ENCODE measurements at places on chromosomes 16 and 17.

DNA sequence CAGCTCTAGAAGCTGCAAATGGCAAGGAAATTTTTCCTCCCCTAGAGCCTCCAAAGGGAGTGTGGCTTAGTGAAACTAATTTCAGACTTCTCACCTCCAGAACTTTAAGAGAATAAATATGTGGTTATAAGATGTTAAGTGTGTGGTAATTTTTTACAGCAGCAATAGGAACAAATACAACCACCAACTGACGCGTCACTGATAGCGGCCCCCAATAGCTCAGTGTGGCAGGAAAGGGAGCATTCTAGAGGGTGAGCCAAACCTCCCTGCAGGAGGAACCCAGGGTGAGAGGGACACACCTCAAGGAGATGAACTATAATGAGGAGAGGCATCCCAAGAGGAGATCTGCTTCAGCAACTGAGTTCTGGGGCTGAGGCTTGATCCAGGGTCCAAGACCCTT lies 4.0 kb downstream of the CCL4 start:
- DNase-seq: peak; percentile 31

GRCh38 chr16:89847051-89847939 lies 19.0 kb downstream of the SPIRE2 start:
- no peak for DNase-seq

GRCh38 chr17:81388612-81389367 lies 6.5 kb upstream of the BAHCC1 start:
- no peak for DNase-seq

DNA sequence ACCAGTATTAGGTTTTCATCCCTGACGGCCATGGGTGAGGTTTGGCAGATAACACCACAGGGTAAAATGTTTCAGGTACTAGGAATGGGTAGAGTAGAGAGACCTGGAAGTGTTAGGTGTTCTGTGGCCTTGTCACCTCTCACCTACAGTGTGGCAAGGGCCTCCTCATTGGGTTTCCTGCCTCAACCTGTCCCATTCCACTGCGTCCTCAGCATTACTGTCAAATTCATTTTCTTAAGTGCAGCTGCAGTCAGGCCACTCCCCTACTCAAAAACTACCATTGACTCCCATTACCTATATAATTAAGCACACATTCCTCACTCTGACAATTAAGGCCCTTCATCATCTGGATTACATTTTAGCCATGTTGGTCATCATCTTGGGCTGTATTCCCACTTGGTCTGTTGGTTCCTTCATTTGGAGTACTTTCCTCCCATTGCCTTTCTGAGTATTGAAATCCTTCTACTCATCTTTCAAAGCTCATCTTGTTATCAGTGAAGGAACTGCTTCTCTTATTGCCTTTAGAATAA lies 64.5 kb downstream of the NUP88 start:
- no peak for DNase-seq

DNA sequence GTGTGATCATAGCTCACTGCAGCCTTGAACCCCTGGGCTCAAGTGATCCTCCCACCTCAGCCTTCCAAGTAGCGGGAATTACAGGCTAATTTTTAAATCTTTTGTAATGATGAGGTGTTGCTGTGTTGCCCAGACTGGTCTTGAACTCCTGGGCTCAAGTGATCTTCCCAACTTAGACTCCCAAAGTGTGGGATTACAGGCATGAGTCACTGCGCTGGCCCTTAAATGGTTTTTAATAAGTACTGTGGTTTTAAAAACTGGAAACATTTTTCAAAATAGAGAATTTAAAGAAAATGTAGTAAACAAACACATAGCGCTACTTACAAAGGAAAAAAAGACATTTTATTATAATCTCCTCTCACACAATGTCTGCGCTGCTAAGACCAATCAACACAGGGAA lies 32.2 kb downstream of the MARCHF10 start:
- DNase-seq: no peak

GRCh38 chr16:67001726-67002125 lies 13.3 kb downstream of the CES4A start:
- no peak for DNase-seq

DNA sequence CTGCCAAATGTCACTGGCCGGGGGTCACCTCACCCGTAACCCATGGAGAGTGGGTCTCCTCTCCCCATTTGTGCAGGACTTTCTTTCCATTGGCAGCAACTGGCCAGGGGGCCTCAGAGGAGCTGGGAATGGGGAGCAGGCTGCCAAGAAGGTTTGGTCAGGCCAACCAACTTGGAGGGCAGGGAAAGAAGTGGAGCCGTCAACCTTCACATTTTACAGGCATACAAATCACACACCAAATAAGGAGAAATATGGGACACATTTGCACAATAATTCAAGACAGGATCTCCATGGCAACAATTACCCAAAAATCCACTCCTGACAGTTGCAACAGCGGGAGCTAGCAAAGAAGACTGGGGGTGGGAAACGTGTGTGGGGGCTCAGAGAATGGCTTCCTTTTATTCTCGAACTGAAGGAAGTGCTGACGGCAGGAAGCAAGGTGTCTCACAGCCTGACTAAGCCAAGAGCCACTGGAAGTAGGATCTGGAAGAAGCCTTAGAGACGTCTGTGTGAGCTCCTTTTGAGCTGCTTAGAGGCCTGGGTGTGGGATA lies 20.9 kb downstream of the RPRML start:
- DNase-seq: no peak

DNA sequence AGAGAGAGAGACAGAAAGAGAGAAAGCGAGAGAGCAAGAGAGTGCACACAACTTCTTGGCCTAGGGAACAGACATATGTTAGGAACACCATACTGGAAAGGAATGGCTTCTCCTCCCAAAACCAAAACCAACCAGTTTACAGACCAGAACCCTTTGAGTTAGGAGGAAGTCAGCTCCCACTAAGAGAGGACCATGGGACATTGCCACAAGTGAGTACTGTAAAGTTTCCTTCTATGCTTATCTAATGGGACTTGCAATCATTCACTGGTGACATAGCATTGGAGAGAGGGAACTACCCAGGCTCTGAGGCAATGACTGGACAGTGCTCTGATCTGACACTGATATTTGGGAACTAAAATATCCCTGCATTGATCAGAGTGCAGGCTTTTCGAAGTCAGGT lies 32.4 kb downstream of the TBC1D3B start:
- DNase-seq: no peak

DNA sequence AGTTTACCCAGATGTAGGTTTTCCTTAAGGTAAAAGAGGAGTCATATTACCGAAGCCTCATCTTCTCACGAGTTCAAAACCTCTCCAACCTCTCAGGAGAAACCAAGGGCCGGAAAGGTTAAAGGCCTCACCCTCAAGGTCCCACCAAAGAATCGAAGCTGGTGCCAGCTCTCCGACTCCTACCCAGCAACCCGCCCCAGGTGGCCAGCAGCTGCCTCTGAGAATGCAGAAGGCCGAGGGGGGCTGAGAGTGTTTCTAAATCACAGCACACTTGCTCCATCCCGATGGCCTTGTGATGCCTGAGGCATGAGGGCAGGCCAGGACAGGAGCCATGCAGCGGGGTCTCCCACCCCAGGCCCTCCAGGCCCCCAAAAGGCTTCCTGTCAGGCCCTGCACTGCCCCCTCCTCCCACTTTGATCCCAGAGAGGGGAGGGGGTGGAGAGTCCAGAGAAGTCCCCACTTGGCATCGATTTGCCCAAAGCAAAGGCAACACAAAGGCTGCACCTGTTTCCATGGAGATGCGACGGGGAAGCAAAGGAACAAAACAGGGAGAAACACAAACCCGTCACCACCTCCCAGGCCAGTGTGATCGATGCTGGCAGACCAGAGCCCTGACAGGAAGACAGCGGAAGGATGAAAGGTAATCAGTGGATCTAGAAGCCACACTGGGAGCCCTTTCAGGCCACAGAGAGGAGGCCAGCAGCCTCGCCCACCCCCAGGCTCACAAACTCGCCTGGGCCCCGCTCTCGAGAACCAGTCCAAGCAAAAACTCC lies 39.0 kb downstream of the CUEDC1 start:
- no peak for DNase-seq

DNA sequence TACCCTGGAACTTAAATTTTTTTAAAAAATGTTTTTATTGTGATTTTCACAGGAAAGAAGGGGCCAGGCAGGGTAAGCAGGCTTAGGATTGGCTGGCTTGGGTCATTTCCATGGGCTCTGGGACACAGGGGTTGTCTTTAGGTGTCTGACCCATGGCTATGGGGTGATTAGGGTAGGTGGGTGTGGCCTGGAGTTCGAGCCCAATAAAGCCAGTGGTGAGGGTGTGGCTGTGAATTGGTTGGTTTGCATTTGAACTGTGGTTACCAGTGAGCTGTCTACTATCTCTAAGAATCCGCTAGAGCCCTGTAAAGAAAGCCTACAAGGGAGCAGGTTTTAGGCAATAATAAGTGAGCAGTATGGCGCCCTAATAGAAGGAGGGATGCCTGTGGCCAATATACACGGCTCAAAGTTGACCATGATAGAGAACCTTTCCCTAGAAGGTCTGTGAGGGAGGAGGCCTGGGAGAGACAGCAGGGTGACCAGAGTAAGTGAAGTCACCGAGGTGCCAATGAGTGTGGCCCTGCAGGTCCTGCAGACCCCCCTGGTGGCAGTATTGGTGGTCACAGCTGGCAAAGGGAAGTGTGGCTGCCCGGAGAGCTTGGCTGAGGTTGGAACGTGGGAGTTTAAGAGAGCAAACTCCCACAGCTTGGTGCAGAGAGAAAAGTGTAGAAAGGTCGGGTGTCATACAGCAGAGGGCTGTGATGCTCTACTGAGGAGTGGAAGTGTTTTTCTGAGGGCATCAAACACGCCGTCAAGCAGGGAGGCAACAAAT lies 454.0 kb downstream of the WWOX start:
- DNase-seq: no peak

- DNase-seq: no peak
These were observed 20.2 kb upstream of the CCL1 start for GRCh38 chr17:34383216-34383615.

DNA sequence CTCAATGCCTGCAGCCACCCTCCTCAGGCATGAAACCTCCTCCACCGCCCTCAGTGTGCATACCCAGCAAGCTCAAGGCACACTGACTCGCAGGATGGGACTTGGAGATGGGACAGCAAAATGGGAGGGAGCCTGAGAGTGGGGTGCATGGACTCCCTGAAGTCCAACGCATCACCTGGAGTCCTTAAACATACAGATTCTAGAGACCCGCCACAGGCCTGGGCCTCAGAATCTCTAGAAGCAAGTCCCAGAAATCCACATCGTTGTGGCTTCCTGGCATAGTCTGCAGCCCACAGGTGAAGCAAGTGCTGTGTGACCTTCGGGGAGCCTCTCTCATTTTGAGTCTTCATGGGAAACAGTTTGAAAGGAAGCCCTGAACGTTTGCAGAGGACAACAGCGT lies 3.6 kb upstream of the TBX21 start:
- no peak for DNase-seq
